Right lobe of liver (tissue), 6 donors: ENCODE measurements at places on chromosomes 7 and 10. TPM values are rescaled to one million over a fixed set of nuclear protein-coding genes. Genes with fewer than 3 reads are reported as not detected.

Gene CDHR1
- total RNA-seq, result 0.19 TPM

Gene CYP17A1
- total RNA-seq, result 2.5 TPM

GRCh38 chr10:35300063-35300699 is 36.1 kb upstream of the CCNY start:
- H3K4me1 ChIP-seq, result no peaks in the 10 kb centered on the region
- no peak overlapping the region for H3K4me3 ChIP-seq
- H3K36me3 ChIP-seq, result no peaks in the 10 kb centered on the region

Gene CUZD1
- not detected for total RNA-seq

GRCh38 chr10:48252354-48252650 is 22.2 kb downstream of the FRMPD2 start:
- no peak overlapping the region for H3K27ac ChIP-seq
- no peaks in the 10 kb centered on the region for H3K27me3 ChIP-seq
- no peak overlapping the region for H3K4me3 ChIP-seq
- DNase-seq, result no peak
- H3K36me3 ChIP-seq, result no peaks in the 10 kb centered on the region

DNA sequence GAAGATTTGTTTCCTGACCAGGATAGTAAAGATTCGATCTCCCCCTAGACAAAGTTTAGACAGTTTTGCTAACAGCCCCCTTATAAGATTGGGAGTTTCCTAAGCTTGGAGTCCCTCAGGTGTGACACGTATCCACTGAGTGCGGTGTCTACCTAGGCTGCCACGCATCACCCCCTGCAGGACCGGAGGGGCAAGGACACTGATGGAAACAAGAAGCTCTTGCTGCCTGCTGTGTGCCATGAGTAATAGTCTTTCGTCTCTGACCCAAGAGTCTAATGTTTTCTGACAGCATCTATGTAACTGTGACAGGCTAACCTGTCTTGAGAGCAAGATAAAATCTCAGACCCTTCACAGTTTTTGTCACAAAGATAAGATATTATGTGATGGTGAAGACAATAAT is 173.5 kb downstream of the SEMA3E start:
- no peak overlapping the region for H3K27ac ChIP-seq
- H3K27me3 ChIP-seq, result no peaks in the 10 kb centered on the region
- no peak for DNase-seq
- no peaks in the 10 kb centered on the region for H3K4me1 ChIP-seq

GRCh38 chr7:150968056-150968733 is 9.9 kb downstream of the KCNH2 start:
- H3K27ac ChIP-seq, result no peak overlapping the region
- no peak for DNase-seq
- H3K4me3 ChIP-seq, result no peak overlapping the region
